Fibroblast of skin of right quadriceps (primary cell): ENCODE measurements at places on chromosomes 4 and X.

- DNase-seq: no peak
These were observed 32.2 kb upstream of the PROM1 start for GRCh38 chr4:16116019-16116418.

- no peak for DNase-seq
These were observed 53.2 kb downstream of the DDX60 start for GRCh38 chr4:168265327-168265726.

GRCh38 chr4:18844726-18845125 is 823.2 kb upstream of the LCORL start:
- DNase-seq: peak; percentile 29

DNA sequence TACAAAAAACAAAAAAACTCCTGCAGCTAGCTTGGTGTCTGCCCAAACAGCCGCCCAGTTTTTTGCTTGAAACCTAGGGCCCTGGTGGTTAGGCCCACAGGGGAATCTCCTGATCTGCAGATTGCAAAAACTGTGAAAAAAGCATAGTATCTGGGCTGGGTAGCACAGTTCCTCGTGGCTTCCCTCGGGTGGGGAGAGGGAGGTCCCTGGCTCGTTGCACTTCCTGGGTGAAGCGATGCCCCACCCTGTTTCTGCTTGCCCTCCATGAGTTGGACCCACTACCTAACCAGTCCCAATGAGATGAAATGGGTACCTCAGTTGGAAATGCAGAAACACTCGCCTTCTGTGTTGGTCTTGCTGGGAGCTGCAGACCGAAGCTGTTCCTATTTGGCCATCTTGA is 18.6 kb upstream of the BRWD3 start:
- no peak for DNase-seq

DNA sequence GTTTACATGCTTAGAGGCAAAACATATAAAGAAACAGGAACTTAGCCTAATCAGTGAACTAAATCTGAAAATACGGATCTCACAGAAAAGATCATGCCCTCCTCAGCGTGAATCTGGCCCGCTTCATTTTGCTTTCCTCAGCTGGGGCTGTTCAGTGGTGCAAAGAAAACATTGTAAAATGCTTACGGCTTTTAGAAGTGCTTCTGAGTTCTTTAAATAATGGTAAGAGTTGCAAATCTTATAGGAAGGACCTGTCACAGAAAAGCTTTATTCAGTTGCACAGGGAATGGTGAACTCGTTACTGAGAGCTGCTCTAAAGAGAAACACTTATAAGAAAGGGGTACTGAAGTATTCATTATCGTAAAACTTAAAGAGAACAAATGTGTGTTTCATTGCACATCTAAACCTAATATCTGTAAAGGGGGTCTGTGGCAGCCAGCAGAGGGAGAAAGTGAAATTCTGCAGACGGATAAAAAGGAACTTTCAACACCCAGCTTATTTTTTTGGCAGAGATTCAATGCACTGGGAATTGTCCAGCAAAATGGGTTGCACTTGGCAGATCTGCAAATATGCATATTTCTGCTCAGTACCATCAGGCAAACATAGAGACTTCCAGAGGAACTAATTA is 139.2 kb upstream of the ANK2 start:
- peak; percentile 82 for DNase-seq

- DNase-seq: peak; percentile 78
These were observed 657 bp upstream of the ANKRD50 start for GRCh38 chr4:124713185-124713592.

GRCh38 chrX:119565107-119565663 is at the start of gene STEEP1:
Gene STEEP1, minus strand, starts transcription at chrX:119565409. Its CDS starts 54 bp downstream, at chrX:119565355.
- DNase-seq: peak; percentile 92

- no peak for DNase-seq
These were observed 13.5 kb downstream of the TEX13B start for GRCh38 chrX:107968623-107969022.

GRCh38 chrX:74788545-74789086 is 136.6 kb downstream of the NEXMIF start:
- no peak for DNase-seq

GRCh38 chr4:180281724-180282123 is 1961.5 kb upstream of the TENM3 start:
- no peak for DNase-seq

DNA sequence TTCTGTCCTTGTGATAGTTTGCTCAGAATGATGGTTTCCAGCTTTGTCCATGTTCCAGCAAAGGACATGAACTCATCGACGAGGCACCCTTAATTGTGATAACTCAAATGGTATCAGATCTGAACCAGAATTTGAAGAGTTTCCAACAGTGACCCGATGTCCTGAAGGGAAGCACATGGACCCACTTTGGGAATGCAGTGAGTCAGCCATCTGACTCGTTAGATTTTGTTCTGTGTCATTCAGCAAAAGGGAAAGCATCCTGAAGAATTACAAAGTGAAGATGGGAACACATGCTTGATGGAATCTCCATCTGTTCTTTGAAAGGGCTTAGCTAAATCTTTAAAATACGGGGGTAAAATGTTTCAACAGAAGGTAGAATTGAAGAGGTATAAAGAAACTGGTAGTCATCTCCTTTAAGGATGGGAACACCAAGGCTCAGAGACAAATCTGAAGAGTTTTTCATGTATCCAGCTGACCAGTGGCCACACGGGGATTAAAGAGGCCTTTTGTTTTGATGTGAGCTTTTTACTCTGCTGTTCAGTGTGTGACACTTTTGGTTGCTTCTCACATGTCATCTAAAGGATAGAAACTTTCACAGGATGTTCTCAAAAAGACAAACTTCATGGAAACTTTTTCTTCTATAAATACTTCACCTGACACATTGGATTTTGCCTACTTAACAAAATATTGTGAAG is 393.8 kb downstream of the INPP4B start:
- DNase-seq: peak; percentile 54

- no peak for DNase-seq
These were observed 6.2 kb downstream of the CHIC2 start for GRCh38 chr4:54058171-54058570.

DNA sequence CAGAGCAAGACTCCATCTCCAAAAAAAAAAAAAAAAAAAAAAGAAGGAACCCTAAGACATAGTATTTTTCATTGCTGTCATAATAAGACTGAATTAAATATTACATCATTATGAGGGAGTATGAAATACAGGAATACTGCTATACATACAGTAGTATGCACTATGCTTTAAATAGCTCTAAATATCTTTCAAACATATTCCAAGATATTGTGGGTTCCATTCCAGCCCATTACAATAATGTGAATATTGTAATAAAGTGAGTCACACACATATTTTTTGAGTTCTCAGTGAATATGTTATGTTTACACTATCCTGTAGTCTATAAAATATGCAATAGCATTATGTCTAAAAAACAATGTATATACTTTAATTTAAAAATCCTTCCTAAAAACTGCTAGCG is 64.8 kb downstream of the GPM6A start:
- DNase-seq: no peak

DNA sequence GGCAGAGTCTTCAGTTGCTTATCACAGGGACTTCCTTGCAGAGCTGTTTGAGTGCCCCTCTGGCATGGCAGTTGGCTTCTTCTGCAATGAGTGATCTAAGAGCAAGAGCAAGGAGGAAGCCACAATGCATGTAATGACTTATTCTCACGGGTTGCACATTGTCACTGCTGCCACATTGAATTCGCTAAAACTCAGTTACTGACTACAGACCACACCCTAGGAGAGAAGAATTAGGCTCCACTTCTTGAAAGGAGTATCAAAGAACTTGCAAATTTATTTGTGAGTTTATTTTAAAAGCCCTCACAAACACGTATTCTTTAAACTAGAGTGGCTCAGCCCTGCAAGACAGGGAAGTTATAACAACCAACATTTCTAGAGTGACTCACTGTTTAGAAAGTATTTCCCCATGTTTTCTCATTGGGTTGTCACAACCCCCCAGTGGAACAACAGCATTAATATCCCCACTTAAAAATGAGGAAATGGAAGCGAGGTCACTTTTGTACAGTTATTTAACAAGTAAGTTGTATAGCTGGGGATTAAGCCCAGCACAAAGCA is 32.4 kb upstream of the RBPJ start:
- DNase-seq: peak; percentile 70

GRCh38 chrX:133183806-133184205 is 34.3 kb downstream of the TFDP3 start:
- no peak for DNase-seq

- peak; percentile 98 for DNase-seq
These were observed at the start of gene ARHGAP24 for GRCh38 chr4:85474818-85475630. Gene ARHGAP24, plus strand, starts transcription at chr4:85475150.

- DNase-seq: no peak
These were observed 119.0 kb downstream of the GPR143 start for GRCh38 chrX:9646471-9647224.

- DNase-seq: peak; percentile 34
These were observed 584.3 kb upstream of the SMIM31 start for GRCh38 chr4:164169591-164169990.

DNA sequence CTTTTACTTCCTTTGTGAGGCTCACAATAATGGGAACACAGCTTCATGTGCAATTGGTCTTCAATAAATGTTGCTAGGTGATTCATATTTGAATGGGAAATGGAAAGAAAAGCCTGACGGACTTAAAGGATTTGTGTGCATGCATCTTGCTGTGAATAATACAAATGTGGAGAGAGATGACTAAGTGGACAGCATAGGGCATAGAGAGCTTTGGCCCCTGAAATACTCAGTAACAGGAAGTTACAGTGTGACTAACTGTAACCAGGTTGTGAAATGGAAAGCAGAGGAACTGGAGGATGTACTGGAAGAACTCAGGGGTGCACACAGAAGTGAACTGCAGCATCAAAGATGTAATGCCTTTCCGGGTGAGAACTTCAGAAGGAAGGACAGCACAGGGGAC is 206.7 kb downstream of the MGST2 start:
- DNase-seq: peak; percentile 95

GRCh38 chrX:5644776-5645175 is 583.9 kb downstream of the NLGN4X start:
- no peak for DNase-seq

GRCh38 chrX:51376672-51377071 is 44.0 kb downstream of the NUDT10 start:
- DNase-seq: no peak

DNA sequence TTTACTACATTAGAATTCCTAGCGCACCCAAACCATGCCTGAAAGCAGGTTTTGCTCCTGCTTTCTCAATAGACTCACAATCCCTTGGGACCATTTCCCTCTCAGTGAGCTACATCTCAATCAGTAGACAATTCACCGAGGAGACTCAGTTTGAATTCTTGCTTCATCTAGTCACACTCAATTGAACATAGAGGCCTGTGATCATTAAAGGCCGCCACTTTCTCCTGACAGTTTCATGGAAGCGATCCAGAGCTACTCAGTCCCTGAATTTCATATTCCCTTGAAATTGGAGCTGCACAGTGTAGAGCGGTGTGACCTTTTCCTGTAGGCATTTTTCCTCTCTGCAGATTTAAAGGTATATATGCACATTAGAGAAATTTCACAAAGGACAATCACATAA is 193.9 kb upstream of the SPOCK3 start:
- DNase-seq: peak; percentile 11

GRCh38 chrX:33218819-33219218 is 7.5 kb upstream of the DMD start:
- DNase-seq: no peak

- DNase-seq: no peak
These were observed 8.4 kb downstream of the DCUN1D4 start for GRCh38 chr4:51851090-51851936.

DNA sequence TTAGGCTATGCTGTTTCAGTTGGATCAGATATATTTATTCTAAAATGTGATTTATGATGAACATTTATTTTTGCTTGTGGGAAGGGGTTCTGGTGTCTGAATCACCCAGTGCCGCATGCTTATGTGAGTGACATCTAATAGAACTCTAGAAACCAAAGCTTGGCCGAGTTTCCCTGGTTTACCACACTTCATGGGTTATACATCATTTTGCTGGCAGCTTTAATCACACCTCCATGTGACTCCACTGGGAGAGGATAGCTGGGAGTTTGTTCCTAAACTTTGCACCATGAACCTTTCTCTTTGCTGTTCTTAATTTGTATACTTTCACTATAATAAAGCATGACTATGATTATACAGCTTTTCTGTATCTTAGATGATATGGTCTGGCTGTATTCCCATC is 382.9 kb downstream of the INPP4B start:
- DNase-seq: peak; percentile 67

DNA sequence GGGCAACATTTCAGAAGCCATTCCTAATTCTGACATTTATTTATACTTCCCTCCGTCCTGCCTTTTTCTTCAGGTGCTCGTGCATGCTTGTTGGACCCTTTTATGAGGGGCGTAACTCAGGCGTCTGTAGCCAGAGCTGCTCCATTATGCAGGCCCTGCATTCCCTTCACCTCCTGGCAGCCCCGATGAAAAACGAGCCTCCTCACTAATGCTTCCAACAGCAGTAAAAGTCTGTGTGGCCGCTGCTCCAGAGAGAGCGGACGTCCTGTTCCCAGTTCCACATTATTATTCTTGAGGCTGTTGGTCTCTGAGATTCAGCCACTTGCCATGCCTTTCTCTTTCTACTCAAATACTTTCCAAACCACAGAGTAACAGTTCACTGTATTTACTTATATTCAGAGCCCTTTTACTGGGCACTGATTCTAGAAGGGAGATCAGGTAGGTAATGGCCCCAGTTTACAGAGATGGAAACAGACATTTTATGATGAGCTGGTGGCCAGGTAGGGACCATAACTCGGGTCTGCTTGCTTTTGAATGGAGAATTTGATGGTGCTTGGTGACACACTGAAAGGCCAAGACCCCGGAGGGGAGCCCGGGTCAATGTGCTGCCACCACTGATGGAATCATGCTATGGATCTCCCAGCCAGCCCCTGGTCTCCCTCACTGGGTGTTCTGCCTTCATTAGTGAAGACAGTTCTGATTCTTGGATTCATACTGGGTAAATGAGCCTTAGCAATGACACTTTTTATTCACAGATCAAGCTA is 101.0 kb downstream of the GATB start:
- DNase-seq: no peak

DNA sequence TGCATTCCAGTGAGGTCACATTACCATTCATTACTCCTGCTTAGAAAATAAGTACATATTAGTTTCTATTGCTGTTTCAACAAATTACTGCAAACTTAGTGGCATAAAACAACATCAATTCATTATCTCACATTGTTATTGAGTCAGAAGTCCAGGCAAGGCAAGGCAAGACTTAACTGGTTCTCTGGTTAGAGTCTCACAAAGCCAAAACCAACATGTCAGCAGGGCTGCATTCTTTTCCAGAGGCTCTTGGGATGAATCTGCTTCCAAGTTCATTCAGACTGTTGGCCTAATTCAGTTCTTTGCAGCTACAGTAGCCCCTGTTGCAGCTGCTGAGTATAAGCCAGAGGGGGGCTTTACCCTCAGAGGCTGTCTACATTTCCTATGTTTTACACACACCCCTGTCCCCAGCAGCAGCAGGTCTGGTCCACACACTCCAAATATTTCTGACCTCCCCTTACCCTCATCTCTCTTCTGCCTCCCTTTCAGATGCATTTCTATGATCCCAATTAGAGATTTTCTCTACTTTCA is 892.1 kb upstream of the EPHA5 start:
- peak; percentile 17 for DNase-seq

- DNase-seq: no peak
These were observed 6.0 kb downstream of the DGKQ start for GRCh38 chr4:967113-968104.

- DNase-seq: peak; percentile 36
These were observed 87.9 kb downstream of the LRRC66 start for GRCh38 chr4:51932261-51932660.

- peak; percentile 82 for DNase-seq
These were observed 622.1 kb downstream of the SPRY1 start for GRCh38 chr4:124018383-124019317.

- no peak for DNase-seq
These were observed 46.4 kb upstream of the VBP1 start for GRCh38 chrX:155169881-155170280.

- DNase-seq: no peak
These were observed 70.7 kb downstream of the LEF1 start for GRCh38 chr4:108097990-108098553.

GRCh38 chr4:190017357-190018200 is 9.5 kb downstream of the FRG2 start:
- no peak for DNase-seq
